ENCODE measurements at places on chromosomes 3 and 15.

DNA sequence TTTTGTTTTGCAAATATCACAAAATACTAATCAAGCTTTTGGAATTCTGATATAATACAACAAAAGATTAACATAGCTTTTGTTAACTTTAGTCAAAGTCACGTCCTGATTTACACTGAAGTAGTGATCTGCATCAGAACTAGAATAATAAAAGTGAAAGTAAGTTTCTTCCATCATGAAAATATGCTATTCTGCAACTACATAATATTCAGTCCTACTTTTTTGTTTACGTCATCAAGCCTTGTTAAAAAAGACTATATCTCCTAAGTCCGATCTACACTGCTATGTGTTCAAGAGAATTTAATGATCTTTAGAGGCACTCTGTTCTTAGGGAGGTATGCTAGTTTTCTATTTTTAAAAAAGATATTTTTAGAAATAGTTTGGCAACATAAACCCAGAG is 330.1 kb downstream of the ARPP21 start:
- no peak for DNase-seq

- no peak for DNase-seq
These were observed 40.4 kb upstream of the ACKR4 start for GRCh38 chr3:132556508-132557159.

DNA sequence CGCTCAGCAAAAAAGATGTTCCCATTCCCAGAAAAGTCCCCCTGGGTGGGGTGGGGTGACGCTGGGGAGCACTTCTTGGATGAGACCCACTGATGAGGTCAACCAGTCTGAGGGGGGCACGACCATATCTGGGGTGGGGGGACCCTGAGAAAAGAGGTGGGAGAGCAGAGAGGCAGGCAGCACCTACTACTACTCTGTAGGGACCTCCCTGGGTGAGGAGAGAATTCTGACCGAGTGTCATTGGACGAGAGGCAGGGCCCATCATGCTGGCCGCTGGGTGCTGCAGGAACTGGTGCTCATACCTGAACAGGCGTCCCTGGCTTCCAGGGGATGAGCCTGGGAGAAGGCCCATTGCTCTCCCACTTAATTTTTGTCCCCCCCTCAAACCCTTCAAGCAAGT is 158.8 kb downstream of the KLF13 start:
- DNase-seq, result no peak

DNA sequence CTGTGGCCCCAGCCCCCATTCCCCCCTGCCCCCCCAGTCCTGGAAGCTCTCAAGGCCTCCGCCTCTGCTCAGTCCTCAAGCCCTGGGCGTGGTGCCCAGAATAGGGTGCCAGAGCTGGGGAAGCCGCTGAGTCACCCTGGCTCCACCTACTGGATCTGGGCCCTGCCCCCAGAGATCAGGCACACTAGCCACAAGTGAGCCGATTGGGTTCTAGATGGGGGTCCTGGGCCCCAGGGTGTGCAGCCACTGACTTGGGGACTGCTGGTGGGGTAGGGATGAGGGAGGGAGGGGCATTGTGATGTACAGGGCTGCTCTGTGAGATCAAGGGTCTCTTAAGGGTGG is 5.7 kb downstream of the EIF4G1 start:
- no peak for DNase-seq

DNA sequence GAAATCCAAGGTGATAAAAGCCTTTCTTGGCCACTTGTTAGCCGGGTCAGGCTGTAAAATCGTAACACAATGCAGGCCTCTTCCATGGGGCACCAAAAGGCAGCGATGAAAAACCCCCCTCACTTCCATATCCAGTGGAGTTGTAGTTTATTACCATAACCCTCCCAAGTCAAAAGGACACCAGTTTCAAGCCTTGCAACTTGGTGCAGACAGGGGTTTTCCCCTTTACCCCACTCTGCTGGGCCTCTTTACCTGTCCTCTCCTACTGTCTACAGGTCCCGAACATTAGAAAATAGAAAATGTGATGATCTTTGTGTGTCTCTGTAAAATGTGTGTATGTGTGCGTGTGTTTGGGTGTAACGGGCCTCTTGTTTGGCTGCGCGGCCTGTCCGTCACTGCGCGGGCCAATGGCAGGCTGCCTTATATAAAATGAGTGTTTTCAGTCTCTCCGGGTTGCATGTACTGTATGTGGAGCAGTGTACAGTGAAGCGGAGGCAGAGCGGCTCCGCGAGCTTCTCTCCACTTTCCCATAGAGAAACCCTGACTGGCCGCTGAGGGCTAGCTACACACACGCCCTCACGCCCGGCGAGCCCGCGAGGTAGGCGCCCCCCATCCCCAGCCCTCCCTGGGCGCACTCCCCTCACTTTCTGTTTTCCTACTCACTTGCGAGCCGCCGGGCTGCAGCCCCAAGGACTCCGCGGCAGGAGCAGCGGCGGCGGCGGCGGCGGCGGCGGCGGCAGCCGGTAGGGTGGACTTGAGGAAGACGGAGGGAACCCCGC is at the start of gene BBX:
BBX (plus strand) TSS at position 453 of the 779 bp plus-strand sequence. CDS start 187,499 bp downstream, outside the sequence.
- DNase-seq, result peak; percentile 95

GRCh38 chr3:45664578-45664977 is 24.6 kb upstream of the SACM1L start:
- no peak for DNase-seq

DNA sequence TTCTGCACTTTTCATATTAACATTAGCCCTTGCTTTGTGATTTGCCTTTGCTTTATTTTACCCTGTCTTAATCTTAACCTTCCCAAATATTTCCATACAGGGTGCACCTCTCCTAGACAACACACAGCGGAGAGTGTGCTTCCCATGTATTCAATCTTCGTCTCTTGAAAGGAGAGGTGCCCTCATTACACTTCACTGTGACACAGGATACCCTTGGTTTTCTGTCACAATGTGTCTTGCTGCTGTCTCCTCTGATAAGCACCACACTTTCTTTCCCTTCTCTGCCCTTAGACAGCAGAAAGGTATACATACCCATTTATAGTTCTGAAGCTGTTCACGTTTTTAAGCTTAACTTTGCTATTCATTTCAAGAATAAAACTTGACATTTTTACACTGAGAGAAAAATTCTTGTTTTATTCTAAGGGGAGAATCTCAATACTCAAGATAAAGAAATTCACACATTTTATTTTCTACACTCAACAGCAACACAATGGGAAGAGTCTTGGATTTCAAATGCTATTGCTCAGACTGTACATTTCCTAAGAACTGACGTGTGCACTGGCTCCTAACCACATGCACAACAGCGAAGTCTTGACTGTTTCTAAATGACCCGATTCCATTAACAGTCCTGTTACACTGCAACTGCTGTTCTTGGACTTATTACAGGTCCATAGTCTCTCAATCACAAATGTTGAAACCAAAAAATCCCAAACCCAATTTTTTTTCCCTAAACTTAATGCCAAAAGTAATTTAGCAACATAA is 21.1 kb downstream of the ZXDC start:
- no peak for DNase-seq

DNA sequence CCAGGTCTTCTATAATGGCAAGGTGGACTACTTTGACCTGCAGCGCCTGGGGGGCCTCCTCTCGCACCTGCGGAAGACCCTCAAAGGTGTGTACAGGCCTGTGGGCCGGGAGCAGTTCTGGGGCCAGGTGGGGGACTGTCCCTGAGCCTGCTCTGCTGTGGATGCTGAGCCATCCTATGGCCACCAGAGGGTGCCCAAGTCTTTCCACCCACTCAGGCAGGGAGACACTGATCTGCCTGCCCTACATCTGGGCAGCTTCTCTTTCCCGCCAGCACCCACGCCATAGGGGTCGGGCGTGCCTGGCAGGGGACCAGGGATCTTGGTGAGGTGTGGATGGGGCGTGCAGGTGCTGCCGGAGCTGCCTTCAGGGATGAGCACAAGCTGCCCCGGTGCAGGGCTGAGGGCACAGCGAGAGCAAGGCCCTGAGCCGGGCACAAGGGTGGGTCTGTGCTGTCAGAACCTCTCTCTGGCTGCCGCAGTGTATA is 14.1 kb downstream of the RNF123 start:
- no peak for DNase-seq

GRCh38 chr3:142251951-142252350 is 26.6 kb upstream of the GK5 start:
- DNase-seq, result no peak

DNA sequence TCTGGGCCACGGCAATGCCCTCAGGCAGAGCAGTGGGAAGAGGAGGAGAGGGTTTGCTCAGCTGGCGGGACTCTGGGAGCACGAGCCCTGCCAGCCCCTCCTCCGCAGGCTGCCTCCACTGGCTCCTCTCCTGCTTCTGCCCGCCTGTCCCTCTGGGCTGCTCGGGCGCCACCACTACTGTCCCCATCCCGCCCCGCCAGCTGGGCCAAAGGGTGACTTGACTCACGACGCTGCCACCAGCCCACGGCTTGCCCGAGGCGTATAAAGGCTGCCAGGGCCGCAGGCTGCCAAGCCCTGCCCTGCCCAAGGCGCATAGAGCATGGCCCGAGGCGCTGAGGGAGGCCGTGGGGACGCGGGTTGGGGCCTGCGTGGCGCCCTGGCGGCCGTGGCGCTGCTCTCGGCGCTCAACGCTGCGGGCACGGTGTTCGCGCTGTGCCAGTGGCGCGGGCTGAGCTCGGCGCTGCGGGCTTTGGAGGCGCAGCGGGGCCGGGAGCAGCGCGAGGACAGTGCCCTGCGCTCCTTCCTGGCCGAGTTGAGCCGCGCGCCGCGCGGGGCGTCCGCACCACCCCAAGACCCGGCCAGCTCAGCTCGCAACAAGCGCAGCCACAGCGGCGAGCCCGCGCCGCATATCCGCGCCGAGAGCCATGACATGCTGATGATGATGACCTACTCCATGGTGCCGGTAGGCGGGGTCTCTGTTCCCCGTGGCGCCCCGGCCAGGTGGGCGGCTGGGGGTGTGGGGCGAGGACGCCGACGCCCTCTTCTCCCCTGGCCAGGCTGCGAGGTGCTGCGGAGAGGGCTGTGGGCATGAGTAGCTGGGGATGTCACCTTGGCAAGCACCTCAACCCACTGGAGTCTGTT is at the start of gene GLDN:
GLDN (plus strand) TSS at position 290 of the 861 bp plus-strand sequence; CDS start at position 320, 30 bp downstream.
- no peak for DNase-seq

DNA sequence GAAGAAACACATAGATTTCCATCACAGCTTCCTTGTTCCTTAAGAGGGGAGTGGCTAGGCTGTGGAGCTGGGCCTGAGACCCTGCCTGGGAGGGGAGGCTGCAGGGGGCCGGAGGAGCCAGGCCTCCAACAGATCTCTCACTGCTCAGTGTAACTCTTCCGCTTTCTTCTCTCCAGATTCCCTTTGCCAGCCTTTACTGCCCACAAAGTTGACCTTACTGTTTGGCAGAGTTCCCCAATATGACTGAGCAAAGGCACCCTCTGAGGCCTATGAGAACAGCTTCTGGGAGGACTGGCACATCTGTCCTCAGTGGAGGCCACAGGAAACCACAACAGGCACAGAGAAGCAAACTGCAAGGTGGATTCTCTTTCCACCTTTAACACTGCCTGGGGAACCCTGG is 38.1 kb downstream of the SLCO2A1 start:
- DNase-seq, result no peak

- no peak for DNase-seq
These were observed 33.2 kb downstream of the CHRM5 start for GRCh38 chr15:34001536-34001935.

GRCh38 chr3:31029706-31030105 is 135.2 kb upstream of the GADL1 start:
- no peak for DNase-seq

DNA sequence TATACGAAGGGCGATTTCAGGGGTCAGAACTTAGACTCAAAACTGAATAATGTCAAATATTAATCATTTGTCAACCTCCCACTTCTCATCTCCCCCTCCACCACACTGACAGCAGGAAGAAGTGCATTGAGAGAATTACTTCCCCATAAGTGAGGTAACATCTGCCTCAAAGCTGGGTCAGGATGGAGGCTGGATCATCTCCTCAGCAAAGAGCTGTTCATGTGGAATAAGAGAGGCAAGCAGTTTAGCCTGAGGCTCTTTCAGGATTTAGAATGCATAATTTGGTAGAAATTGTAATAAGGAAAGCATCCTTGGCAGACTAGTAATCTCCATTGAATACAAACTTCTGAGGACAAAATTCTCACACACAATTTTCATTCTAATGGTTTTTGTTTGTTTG is 512.1 kb downstream of the ROBO1 start:
- DNase-seq, result no peak

GRCh38 chr3:113606539-113607218 is 74.3 kb downstream of the SIDT1 start:
- peak; percentile 84 for DNase-seq

- DNase-seq, result no peak
These were observed 259.5 kb upstream of the LYSMD4 start for GRCh38 chr15:99992611-99993231.

DNA sequence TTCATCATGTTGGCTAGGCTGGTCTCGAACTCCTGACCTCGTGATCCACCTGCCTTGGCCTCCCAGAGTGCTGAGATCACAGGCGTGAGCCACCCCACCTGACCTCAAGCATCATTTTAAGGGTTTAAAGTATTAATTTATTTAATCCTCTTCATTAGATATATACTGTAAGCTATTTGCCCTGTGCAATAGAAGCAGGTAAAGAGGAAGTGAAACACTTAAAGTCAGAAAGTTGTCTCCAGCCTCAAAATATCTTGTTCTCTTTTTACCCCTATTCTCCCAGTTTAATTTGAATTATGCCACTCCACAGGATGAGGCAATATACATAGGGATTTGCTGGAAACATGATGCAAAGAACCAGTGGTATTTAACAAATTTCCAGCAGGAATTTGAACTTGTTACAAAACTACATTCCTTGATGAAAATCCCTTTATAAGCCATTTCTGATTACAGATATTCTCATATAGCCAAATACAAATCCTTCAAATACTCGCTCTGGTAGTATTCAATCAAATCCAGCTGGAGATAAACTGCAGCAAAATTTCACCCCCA is 2.0 kb downstream of the NDUFB5 start:
- no peak for DNase-seq

GRCh38 chr3:159640225-159640624 is 348.4 kb upstream of the IL12A start:
- no peak for DNase-seq

- no peak for DNase-seq
These were observed 20.0 kb downstream of the SSUH2 start for GRCh38 chr3:8624612-8625011.

DNA sequence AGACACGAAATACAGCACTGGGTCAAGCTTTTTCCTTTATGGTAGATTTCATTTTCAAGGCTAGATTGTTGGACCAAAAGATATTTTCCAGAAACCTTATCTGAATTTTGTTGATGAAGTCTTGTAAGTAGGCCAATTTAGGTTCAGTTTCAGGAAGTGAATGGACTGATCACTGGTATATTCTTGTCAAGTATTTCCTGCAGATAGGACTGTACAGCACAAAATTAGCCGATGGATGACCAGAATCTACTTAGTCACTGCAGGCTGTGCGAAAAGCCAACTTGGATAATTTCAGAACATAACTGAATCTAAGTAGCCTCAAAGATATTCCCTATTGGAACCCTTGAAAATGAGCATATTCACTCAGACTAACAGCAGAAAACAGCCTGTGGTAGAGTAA is 206.5 kb downstream of the NR1D2 start:
- DNase-seq, result no peak

- DNase-seq, result no peak
These were observed 56.6 kb upstream of the ADPGK start for GRCh38 chr15:72840114-72840513.

- DNase-seq, result no peak
These were observed 45.5 kb downstream of the PHLDB2 start for GRCh38 chr3:111904376-111905241.

- no peak for DNase-seq
These were observed 34.3 kb downstream of the INTS14 start for GRCh38 chr15:65576664-65577063.

GRCh38 chr3:264394-265156 is 68.0 kb downstream of the CHL1 start:
- no peak for DNase-seq

GRCh38 chr3:4889896-4890295 is 89.3 kb upstream of the BHLHE40 start:
- no peak for DNase-seq

Data from GM12864 (cell line).